ENCODE measurements at places on chromosomes 2 and 18. TPM values are rescaled to one million over a fixed set of nuclear protein-coding genes. Genes with fewer than 3 reads are reported as not detected.

Gene TMEM131
- polyA plus RNA-seq = 23.4 TPM

Gene SLC9A4
- polyA plus RNA-seq = not detected

Gene TMEM37
- 0.13 TPM for polyA plus RNA-seq

Gene FN1
- 4,168 TPM for polyA plus RNA-seq

Gene LRP1B
- not detected for polyA plus RNA-seq

DNA sequence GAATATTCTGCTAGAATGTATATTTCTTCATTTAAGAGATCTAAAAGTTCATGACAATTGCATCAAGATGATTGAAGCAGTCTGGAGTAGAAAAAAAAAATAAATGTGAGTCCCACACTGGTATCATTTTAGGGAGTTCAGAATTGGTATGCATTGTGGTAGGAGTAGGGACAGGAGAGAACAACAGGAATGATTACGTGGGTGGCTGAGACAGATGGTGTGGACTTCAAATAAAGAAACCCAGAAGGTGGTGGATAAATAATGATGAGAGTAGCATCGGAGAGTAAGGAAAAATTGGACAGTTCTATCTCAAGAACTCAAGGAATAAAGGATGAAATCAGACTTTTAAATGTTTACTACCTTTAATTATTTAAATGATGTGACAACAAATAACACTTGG lies 289.6 kb downstream of the GALNT13 start:
- no peak for DNase-seq
- no peaks in the 10 kb centered on the region for H3K36me3 ChIP-seq
- H3K27me3 ChIP-seq = no peaks in the 10 kb centered on the region

GRCh38 chr18:9157806-9158205 lies 21.2 kb downstream of the ANKRD12 start:
- no peak overlapping the region for H3K4me3 ChIP-seq
- DNase-seq = no peak
- H3K27ac ChIP-seq = no peak overlapping the region
- no peaks in the 10 kb centered on the region for H3K27me3 ChIP-seq
- H3K4me1 ChIP-seq = no peaks in the 10 kb centered on the region

DNA sequence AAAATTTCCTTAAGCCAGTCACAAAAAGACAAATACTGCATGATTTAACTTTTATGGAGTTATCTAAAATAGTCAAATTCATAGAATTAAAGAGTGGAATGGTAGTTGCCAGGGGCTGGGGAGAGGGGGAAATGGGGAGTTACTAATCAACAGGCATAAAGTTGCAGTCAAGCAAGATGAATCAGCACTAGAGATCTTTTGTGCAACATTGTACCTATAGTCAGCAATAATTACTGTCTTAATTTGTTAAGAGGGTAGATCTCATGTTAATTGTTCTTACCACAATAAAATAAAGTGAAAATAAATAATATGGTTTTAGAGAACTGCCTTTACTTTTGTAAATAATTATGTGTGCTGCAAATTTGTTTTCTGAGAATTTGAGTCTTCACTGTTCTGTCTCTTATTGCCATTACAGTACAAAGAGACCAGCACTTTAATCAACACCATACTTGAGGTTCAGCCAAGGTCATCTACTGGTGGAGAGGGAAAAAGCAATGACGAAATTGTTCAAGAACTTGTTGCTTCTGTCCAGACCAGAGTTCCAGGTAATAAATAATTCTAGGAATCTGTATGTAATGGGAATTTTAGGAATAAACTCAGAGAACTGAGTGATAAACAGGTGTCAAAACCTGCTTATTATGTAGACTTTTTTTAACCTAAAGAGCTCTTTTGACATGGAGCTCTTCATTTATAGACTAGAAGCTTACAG lies 75.5 kb downstream of the TRABD2A start:
- no peak overlapping the region for H3K4me3 ChIP-seq
- no peaks in the 10 kb centered on the region for H3K27me3 ChIP-seq
- H3K4me1 ChIP-seq = no peaks in the 10 kb centered on the region
- H3K36me3 ChIP-seq = no peaks in the 10 kb centered on the region
- no peak for DNase-seq
- no peak overlapping the region for H3K27ac ChIP-seq

DNA sequence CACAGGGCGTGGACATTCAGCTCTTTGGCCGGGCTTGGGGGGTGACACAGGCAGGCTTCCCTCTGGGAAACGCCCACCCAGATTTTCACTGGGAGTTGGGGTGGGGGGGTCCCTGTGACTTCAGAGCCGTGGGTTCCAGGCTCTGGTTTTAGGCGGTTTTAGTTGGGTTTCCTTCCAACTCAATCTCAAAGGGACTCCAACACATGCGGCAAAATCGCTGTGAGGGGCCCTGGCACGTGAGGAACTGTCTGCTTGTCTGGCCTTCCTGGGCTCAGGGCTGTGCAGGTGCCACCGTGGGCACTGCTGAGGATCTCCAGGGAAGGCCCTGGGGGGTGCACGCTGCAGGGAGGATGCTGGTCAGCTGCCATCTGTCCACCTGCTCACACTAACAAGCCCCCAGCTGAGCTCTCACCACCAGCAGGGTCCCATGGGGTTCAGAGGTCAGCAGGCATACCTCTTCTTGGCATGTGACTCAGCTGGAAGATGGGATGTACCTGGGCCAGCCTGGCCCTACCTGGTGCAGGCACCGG lies 11.7 kb downstream of the HS6ST1 start:
- H3K27me3 ChIP-seq = no peaks in the 10 kb centered on the region
- H3K4me3 ChIP-seq = no peak overlapping the region
- no peaks in the 10 kb centered on the region for H3K36me3 ChIP-seq
- H3K27ac ChIP-seq = peak overlapping the region; percentile 96
- peaks cover 32% of the 10 kb centered on the region for H3K4me1 ChIP-seq

- H3K36me3 ChIP-seq = no peaks in the 10 kb centered on the region
- H3K27ac ChIP-seq = no peak overlapping the region
- peak overlapping the region; percentile 4 for H3K4me3 ChIP-seq
- peaks cover 64% of the 10 kb centered on the region for H3K4me1 ChIP-seq
These were observed 9.8 kb upstream of the NCK2 start for GRCh38 chr2:105734762-105735538.

- H3K4me3 ChIP-seq = no peak overlapping the region
- H3K36me3 ChIP-seq = no peaks in the 10 kb centered on the region
- H3K27ac ChIP-seq = no peak overlapping the region
- DNase-seq = peak; percentile 19
These were observed 140.3 kb downstream of the TRIB2 start for GRCh38 chr2:12856934-12857601.

DNA sequence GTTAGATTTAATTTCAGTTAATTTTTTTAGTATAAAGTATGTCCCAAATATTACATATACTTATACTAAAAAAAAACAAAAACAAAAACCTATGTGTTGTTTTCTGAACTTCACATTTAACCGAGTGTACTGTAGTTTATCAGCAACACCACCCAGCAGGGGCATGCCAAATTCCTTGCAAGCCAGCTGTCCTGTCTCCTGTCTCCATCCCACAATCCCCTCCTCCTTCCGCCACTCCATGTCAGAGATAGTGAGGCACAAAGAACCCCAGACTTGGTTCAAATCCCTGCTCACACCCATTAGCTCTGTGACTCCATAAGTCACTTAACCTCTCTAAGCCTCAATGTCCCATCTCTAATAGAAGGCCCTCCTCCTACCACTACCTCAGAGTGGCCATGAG lies 9.4 kb downstream of the CHST10 start:
- no peaks in the 10 kb centered on the region for H3K4me1 ChIP-seq
- no peak for DNase-seq
- H3K27ac ChIP-seq = no peak overlapping the region
- no peaks in the 10 kb centered on the region for H3K36me3 ChIP-seq
- no peaks in the 10 kb centered on the region for H3K27me3 ChIP-seq
- H3K4me3 ChIP-seq = no peak overlapping the region

Measured in keratinocyte (primary cell).